Cerebellar nuclear complex (tissue), 1 donor: ENCODE measurements at places on chromosomes 1 and 21.

DNA sequence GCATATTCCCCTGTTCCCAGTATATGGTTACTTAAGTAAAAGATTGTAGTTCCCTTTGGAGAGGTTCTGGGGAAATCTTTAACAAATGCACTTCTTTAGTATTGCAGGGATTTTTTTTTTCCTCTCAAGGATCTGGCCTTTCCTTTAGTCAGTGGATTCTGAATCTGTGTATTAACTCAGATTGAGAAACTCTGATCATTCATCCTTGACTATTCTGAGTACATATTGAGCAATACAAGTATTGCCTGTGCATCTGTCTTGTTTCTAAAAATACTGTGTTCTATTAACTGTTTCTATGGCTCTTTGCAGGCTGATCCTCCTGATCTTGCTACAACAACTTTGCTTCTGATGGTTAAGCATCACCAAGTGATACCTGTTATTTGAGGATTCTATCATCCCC, 67.8 kb upstream of the FGGY start:
- DNase-seq: no peak

- DNase-seq: no peak
These were observed 13.5 kb upstream of the BGLAP start for GRCh38 chr1:156228501-156228900.

GRCh38 chr1:228016181-228016510, 9.3 kb downstream of the WNT3A start:
- DNase-seq: no peak

GRCh38 chr1:222928212-222928611, 113.4 kb downstream of the DISP1 start:
- DNase-seq: no peak

- DNase-seq: no peak
These were observed 24.1 kb downstream of the CEPT1 start for GRCh38 chr1:111164151-111164550.

DNA sequence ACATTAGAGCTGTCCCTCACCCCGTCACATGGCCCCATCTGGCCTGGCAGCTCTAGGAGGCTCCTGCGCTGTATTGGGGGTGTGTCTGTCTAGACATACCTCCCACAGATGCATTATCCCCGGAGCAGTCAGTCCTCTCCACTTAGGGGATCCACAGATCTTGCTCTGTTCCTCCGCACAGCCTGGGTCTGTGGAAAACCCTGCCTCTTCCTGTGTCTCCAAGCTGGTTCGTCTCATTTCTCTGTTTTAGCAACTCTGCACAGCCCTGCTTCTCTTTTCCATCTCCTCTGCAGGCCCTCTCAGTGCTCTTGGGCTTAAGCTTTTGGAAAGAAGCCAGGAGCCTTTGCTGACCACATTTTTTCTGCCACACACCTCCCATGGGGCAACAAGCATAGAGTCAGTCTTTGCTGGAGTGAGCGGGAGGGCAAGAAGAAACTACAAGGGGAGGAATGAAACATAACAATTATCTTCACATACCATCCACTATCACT, 241.5 kb downstream of the FOXD2 start:
- DNase-seq: no peak

- DNase-seq: no peak
These were observed 33.3 kb upstream of the HNRNPU start for GRCh38 chr1:244897476-244898254.

DNA sequence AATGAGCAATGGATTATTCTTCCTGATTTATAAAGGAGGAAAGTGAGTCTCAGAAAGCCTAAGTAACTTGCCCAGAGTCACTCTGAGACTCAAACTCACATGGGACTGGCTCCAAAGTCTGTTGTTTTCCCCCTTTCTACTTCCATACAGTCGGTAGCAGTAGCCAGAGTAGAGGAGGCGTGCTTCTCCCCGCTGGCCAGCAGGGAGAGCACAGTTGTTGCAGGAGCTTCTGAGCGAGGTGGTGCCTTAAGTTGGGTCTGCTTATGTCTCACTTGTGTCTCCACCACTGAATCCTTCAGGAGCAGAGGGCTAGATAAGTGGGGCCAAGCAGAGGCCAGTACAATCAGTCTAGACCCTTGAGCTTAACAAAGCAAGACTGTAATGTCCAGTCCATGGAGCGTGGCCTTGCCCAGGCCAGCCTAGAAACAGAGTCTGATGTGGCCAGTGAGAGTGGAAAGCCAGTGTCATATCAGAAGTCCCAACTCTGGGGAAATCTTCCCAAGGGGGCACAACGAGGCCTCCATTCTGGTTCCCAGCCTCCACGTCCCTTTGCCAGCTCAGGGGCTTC, 181.9 kb downstream of the ZSCAN20 start:
- no peak for DNase-seq

GRCh38 chr1:165057956-165058355, 298.6 kb downstream of the LMX1A start:
- DNase-seq: no peak

DNA sequence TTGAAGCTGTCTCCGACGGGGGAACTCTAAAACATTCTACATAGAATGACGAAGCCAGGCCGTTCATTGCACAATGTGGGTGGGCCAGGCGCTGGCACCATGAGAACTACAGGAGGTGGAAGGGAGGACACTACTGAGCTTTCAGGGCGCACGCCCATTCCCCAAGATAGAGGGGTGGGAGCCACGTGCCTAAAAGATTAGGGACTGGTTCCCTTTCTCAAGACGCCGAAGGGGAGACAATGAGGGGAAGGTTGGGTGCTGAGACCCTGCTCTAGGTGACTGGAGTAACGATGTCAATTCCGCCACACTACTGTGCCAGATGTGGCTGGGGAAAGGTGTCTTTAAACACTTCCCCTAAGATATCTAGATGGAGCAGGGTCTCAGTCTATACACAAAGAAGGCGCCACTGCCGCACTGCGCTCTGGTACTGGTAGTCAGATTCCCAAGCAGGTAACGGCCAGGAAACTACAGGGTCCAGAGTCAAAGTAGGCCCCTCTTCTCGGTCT, 782 bp downstream of the CSDE1 start:
- DNase-seq: no peak

- no peak for DNase-seq
These were observed 37.8 kb upstream of the C8B start for GRCh38 chr1:57003398-57004139.
